ENCODE measurements at places on chromosomes 16 and 17. TPM values are rescaled to one million over a fixed set of nuclear protein-coding genes. Genes with fewer than 3 reads are reported as not detected.

The VPS9D1 gene
- total RNA-seq: 3.1 TPM

The TNRC6C gene
- 12.5 TPM for total RNA-seq

The ABAT gene
- 13.6 TPM for total RNA-seq

The NHLRC4 gene
- total RNA-seq: 1.6 TPM

The RCVRN gene
- not detected for total RNA-seq

The DUXB gene
- not detected for total RNA-seq

The CD300LB gene
- total RNA-seq: not detected

The TOM1L1 gene
- 3.1 TPM for total RNA-seq

The CA7 gene
- total RNA-seq: not detected

The ALOX15B gene
- 0.52 TPM for total RNA-seq

The ARL17B gene
- total RNA-seq: 7.3 TPM
